CD4-positive, alpha-beta T cell treated with Interleukin-15 for 4 hours (primary cell): ENCODE measurements at places on chromosomes 6 and 20.

DNA sequence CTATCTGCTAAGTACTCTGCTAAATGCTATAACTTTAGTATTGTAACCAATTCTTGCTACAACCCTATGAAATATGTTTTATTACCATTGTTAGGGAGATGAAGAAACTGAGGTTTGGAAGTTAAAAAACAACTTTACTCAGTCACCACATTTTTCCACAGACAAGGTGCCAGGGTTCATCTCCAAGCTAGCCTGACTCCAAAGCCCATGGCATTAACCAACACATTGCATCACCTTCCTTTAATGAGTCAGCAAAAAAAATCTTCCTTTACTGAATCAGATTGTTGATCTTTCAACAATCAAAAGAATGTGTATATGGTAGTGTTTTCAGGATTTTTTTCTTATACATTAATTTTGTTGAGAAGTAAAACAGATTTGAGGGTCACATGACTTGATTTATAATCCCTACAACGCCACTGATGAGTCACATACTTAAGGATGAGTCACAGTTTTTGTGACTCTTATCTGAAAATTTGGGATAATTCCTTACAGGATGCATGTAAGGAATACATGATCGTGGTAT lies 41.5 kb downstream of the MAN1A1 start:
- no peak for DNase-seq

GRCh38 chr6:161417717-161418462 lies 144.0 kb upstream of the AGPAT4 start:
- DNase-seq: no peak

DNA sequence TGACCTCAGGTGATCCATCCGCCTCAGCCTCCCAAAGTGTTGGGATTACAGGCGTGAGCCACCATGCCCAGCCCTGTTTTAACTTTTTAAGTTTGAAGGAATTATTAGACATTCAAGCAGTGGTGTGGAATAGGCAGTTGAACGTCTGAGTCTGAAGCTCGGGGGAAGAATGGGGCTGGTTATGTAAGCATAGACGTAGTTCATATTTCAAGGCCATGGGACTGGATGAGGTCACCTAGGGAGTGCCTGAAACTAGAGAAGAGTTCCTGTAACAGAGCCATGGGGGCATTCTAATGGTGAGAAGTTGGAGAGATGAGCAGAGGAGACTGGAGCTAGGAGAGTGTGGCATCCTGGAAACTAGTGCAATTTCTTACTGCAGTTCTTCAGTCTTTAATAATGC lies 6.4 kb downstream of the CDKAL1 start:
- no peak for DNase-seq

DNA sequence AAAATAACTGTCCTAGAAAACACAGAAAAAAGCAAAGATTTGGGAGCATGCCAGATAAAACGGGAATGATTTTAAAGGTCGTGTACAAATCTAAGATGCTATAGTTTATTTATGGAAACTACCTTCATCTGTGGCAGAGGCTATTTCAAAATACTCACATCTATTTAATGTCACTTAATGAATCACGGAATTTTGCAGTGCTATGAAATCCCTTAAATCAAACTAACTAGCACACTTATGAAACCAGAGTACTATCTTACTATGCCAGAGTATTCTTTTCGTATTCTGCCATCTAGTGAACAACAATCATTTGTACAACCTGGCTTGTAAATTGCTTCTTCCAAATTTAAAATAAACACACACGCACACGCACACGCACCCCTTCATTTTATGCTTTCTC lies 77.9 kb upstream of the BMP5 start:
- DNase-seq: no peak
